ENCODE measurements at places on chromosomes 1 and 21.

- DNase-seq: no peak
Measured at GRCh38 chr1:60972841-60973364, 109.5 kb upstream of the NFIA start.

- DNase-seq: no peak
Measured at GRCh38 chr1:64215576-64215975, 12.2 kb downstream of the UBE2U start.

GRCh38 chr1:52569449-52570210 lies 16.7 kb upstream of the TUT4 start:
- no peak for DNase-seq

GRCh38 chr1:23732363-23733224 lies 10.7 kb upstream of the ELOA start:
- DNase-seq: no peak

DNA sequence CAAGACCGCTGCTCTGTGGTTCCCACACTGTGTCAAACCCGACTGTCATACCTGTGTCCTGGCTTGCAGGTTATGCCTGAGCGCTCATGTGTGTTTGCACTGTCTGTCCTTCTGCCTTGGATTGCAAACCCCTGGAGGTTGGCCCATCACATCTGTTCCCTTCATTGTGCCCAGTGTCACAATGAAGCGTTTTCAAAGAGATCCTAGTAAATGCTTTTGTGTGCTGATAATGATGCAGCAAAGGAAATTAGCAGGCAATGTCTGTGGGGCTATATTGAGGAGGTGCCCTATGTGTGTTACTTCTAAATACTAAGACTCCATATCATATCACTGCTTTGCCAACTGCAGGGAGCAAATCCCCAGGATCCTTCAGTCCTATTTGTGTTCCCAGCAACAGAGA lies 424.4 kb upstream of the NFIA start:
- DNase-seq: no peak

DNA sequence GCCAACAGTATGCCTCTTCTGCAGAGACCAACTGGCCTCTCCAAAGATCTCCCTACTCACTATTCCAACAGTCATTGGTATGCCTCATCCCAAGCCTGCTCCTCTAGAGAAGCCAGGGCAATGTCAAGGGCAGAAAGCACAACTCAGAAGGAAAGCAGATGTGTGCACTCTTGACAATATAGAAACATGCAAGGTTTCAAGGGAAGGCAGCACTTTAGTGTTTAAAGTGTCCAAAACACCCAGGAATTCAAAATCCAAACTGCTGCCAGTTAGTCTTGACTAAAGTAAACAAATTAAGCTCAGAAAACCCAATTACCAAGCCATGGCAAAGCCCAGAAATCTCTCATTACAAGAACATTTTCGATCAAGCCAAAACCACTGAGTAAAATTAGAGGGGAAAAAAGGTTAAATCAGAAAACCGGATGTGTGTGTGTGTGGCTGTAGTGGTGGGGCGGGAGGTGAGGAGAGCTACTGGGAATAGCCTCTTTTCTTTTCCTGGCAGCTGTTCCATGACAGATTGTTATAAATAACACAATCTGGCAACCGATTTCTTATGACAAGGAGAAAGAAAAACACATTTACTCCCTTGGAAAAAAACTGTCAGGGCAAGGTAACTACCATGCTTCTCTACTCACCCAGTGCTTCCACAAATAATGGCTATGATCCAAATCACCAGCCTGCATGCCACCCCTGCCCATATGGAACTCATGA lies 39.2 kb downstream of the EIF2B3 start:
- DNase-seq: no peak

GRCh38 chr1:227942021-227942715 lies 5.6 kb downstream of the WNT9A start:
- DNase-seq: no peak

DNA sequence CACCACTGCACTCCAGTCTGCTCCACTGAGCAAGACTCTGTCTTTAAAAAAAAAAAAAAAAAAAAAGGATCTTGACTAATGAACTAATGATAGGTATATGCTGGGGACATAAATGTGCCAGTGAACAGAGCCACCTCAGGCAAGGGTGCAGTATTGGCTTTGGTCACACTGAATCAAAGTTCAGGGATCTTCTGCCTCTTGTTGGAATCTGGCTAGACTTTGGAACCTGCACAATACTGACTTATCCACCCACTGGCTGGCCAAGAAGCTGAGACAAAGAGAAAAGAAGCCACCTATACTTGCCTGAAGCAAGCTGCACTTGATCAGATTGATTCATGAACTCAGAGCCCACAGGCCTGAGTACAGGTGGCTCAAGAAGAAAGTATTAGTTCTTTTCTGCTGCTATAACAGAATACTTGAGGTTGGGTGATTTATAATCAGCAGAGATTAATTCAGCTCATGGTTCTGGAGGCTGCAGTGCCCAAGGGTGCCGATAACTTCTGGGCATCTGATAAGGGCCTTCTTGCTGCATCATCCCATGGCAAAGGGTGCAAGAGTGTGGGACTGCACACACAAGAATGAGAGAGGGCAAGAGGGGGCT lies 172.0 kb downstream of the FGGY start:
- DNase-seq: no peak

DNA sequence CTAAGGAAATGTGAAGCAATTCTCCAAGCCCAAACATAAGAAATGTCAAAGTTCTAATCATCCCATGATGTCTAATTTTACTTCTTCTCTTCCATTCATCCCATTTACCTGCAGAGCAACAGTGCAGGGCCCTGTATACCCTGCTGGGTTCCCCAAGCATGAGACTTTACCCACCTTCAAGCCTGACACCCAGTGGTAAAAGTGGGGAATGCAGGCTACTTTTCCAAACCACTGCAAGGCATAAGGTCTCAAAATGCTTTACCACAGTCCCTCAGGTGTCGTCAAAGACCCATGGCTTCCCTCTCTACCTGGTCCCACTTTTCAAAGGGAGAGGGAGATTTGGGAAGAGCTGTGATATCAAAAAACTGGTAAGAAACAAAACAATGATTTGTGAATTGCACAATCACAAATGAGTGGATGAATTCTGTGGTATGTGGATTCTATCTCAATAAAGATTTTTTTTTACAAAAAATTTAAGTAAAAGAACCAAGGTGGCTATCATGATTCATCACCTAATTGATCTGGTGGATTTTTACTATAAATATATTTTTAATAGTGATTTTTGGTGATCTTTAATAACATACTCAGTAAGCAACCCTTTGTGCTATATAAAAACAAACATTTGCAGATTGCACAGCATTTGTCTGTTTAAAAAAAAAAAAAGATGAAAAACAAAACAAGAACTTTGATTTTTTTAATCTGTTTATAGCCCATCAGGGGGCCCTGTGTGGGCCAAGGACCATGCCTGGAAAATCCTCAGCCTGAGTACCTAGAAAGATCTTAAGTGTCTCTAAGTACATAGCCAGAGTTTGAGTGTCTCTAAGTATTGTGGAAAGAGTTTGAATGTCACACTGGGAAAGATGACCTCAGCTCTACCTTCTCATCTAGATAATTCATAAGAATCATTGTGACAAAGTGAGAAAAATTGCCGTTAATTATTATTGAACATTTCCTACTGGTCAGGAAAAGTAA lies 73.1 kb upstream of the GJB5 start:
- peak; percentile 36 for DNase-seq

DNA sequence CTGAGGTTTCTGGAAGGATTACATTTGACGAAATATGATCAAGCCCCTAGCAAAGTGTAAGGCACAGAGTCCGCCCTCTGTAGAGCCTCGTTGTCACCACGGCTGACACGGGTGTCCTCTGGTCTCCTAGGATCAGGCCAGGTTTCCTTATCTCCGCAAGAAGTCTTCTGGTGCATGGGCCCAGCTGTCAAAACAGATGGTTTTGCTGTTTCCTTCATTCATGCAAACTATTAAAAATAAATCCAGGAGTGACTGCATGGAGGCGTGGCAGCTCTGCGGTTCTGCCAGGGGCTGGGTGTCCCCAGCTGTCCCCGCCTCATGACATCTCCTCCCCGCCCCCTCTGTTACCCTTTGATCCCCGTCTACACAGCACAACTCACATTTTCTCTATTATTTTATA lies 209.0 kb downstream of the DYRK1A start:
- DNase-seq: no peak

DNA sequence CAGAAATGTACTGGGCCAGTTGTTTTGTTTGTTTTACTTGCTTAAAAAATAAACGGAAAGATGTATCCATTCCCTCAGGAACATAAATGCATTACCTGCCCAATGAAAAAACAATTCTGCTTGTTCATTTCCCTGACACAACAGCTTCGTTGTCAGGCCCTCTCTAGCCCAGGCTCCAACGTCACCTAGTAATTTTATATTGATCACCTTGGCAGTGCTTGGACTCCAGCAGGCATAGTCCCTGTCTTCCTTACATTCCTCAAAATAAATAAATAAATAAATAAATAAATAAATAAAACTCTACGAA lies 1.2 kb downstream of the CEP170 start:
- no peak for DNase-seq

DNA sequence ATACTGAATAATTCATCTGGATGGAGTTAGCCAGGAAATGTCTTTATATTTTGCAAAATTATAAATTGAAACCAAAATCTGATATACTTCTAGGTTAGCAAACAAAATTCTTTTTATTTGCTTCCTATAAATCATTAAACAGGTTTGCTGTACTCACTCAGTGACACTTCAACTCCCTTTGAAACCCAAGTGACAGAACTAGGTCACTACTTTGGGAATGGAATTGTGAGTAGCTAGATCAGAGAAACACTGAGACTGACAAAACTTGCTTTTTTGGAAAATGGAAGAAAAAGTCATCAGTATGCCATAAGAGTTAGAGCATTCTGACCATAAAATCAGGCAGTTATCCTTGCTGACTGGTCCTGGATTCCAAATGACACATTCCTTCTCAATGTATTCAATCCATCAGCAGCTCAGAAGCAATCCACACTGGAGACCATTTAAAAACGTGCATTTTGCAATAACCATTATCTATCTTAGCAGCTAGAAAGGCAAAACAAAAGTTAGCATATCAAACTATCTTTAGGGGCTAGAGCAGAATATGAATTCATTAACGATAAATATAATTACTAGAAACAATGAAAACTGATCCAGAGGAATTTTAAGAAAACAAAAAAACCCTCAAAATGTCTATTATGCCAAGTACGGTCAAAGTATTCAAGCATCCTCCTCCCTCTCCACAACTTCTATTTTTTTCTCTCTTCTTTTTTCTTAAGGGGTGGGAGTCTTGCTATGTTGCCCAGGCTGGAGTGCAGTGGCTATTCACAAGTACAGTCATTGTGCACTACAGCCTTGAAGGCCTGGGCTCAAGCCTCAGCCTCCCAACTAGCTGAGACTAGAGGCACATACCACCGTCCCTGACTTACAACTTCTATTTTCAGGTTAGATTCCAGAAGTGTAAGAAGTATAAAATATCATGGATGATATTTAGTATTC lies 60.1 kb downstream of the HNRNPR start:
- no peak for DNase-seq

DNA sequence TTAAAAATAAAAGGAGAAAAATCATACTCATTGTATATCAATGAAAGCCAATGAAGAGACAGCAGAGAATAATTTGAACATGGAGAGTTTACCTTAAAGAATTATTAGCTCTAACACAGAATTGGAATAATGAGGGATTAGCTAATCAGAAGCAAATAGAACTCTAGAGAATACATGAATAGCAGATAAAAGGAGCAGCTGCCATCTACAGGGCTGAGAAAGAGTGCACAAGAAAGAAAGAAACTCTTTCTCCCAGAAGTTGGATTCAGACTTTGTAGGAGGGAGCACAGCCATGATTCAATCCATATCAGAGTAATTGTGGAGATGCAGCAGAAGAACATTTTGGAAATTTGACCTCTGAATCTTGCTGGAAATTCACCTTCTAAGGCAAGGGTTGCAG lies 1171.2 kb downstream of the PLA2G4A start:
- DNase-seq: no peak

DNA sequence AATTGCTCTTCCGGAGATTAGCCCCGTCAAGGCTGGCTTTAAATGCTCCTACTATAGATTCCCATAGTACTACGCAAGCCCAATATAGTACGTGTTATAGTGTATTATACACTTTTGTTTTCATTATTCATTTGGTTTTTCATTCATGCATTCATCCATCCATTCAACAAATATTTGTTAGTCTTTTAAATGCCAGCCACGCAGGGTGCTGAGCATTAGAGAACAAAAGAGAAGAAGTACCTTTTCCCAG lies 513 bp upstream of the RAB3GAP2 start:
- no peak for DNase-seq

DNA sequence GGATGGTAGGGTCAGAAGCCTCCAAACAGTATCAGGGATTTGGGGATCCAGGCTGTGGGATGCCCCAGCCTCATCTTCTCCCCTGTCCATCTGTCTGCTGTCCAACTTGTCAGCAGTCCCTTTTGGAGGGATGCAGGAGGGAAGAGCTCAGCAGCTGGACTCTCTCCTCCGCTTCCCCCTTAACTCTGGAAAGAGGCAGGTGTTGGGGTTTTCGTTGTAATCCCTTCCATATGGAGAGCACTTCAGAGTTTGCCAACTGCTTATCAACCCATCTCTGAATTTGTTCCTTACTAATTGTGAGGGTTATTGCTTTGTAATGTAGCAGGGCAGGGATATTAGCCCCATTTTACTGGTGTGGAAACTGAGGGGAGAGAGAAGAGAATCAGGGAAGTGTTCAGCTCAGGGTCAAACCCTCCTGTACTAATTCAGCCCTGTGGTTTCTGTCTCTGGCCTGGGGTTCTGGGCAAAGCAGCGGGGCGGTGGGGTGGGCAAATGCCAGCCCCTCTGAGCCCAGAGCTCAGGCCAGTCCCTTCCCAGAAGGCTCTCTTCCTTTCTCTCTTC lies 3.2 kb downstream of the CITED4 start:
- no peak for DNase-seq

GRCh38 chr1:78690516-78690915 lies 40.9 kb downstream of the IFI44 start:
- no peak for DNase-seq

GRCh38 chr21:21232320-21232719 lies 234.1 kb downstream of the NCAM2 start:
- DNase-seq: no peak

DNA sequence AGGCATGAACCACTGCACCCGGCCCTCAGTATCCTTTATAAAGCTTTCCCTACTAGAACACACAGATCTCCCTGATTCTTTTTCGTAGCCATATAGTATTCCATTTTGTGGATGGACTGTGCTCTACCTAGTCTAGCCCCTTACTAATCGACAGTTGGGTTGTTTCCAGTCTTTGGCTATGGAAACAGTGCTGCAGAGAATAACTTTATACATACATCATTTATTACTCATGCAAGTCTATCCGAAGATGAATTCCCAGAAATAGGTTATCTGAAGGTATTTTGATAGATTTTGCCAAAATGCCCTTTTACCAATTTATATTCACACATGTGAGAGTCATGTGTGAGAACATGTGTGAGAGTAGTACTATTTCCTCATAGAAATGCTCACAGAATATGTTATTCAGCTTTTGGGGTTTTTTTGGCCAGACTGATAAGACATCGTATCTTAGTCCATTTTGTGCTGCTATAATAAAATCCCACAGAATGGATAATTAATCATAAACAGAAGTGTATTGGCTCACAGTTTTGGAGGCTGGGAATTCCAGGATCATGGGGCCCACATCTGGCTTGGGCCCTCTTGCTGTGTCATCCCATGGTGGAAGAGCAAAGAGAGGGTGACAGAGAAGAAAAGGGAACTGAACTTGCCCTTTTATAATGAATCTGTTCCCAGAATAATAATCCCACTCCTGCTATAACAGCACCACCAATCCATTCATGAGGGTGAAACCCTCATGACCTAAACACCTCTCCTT lies 17.3 kb upstream of the FGR start:
- no peak for DNase-seq

Measured in activated naive CD4-positive, alpha-beta T cell treated with anti-CD3 and anti-CD28 coated beads, Interleukin-2, amount 50 U/mL, for 16 hours (primary cell).